ENCODE measurements at places on chromosomes 7 and 10. TPM values are rescaled to one million over a fixed set of nuclear protein-coding genes. Genes with fewer than 3 reads are reported as not detected.

The RBP4 gene
- 18.6 TPM for total RNA-seq

The CAV2 gene
- 192 TPM for total RNA-seq

The C10orf67 gene
- 1.6 TPM for total RNA-seq

The PLXDC2 gene
- total RNA-seq, result 129 TPM

The MSRB2 gene
- 27.1 TPM for total RNA-seq
